ENCODE measurements at places on chromosomes 3 and 15.

DNA sequence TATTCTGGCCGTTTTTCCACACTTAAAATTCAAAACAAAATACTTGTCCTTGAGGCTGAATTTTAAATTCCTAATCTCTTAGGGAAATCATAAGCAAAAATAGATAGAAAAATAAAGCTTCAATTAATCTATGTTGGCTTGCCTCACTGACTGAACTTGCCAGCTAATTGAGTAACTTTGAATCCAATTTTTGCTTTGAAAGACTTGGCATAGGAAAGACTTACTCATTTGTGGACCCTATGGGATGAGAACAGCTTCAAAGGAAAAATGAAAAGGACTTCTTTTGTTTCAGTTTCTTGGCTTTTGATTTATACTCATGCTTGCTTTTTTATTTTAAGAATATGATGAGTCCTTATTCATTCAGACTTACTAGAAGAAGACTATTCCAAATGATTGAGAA, 370.7 kb upstream of the RARB start:
- no peak for DNase-seq

GRCh38 chr15:51251556-51251955, 86.8 kb downstream of the CYP19A1 start:
- no peak for DNase-seq

DNA sequence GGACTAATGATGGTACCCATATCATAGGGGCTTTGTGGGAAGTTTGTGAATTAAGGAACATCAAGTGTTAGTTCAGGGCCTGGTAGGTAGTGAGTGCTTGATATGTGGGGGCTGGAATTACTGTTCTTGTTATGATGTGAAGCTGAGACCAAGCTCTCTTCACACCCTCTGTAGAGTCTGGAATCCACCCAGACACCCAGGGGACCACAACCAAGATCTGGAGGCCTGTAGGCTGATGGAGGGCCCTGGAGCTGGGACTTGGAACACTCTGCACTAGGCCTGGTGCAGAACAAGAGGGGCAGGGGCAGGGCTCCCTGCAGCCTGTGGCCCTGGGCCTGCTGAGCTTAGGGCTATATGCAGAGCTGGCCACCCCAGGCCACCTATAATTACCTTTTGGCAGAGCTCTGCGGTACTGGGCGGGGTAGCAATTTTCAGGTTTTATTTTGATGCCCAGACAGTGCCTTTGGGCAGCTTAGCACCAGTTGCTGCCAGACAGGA, 13.1 kb upstream of the PRKCD start:
- DNase-seq: no peak

DNA sequence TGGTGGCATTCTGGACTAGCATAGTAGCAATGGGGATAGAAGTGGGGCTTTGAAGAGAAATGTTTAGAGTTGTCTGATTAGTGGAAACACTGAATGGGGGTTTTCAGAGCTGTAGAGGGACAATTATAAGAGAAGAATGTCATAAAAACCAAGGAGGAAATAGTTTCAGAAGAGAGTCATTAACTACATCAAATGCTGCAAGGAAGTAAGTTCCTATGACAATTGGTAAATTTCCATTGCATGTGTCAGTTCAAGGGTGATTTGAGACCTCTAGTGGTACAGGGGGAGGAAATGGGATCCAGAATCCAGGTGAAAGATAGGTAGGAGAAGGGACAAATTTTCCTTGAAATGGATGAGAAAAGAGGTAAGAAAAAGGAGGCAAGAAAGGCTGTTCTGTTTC, 68.3 kb upstream of the TBC1D5 start:
- no peak for DNase-seq

DNA sequence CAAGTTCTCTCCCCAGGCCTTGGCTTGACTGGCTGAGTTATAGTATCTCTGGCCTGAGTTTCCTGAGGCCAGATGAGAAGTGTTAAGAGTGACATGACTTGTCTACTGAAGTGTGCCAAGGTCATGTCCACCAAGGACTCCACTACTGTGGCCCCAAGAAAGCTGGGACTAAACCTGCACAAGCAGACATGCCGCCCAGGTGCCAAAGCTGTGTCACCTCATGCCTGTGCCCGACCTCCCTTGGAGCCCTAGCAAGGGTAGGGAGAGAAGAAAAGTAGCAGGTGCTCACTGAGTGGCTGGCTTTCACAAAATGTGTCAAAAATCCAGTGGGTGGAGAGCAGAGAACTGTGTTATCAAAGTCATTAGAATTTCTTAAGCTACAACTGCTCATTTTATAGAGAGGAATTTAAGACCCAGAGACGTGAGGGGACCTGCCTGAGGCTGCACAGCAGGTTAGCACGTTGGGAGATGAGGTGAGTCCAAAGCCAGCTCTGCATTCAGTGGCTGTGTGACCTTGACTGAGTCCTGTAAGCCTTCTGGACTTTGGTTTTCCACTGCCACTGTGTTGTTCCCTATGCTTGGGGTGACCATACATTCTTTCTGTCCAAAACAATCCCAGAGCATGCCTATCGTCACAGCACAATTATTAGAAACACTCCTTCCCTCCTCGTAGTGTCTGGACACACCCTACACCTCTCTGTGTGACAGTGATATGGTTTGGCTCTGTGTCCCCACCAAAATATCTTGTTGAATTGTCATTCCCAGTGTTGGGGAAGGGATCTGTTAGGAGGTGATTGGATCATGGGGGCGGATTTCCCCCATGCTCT, 5.0 kb upstream of the LYSMD4 start:
- DNase-seq: no peak

GRCh38 chr15:52162260-52162659, 28.9 kb downstream of the GNB5 start:
- DNase-seq: no peak

GRCh38 chr3:52132930-52133329, 21.3 kb downstream of the POC1A start:
- DNase-seq: no peak

- no peak for DNase-seq
These were observed 9.5 kb downstream of the SMAD3 start for GRCh38 chr15:67074886-67075229.

- DNase-seq: no peak
These were observed 143.1 kb upstream of the CHRNA7 start for GRCh38 chr15:31887246-31887645.

DNA sequence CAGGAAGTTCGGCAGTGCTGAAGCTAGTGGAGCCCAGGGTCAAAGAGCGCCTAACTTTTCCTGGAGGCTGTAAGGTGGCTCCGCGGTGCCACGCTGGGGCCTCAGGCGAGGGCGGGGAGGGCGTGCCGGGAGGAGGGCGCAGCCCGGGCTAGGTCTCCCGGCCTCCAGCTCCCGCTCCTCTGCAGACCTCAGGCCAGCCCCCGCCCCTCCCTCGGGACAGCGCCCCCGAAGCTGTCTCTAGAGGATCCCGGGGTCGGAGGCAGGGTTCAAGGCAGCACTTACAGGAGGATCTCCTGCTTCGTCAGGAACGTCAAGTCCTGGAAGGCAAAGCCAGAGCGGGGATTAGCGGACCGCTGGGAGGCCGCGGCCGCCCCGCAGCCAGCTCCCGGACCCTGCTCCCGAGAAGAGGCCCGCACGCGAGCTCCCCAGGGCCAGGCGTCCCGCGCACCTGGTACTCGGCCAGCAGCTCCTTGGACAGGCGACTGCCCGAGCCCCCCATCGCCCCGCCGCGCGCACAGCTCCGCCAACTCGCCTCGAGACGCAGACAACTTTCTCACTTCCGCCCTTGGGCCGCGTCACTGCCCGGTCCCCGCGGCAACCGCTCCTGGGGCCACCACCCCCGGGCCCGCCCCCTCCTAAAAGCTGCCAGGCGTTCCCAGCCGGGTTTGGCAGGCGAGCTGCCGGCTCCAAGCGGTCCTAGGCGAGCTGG, at the start of gene CIB1:
Gene CIB1 (minus strand): TSS at position 555 of the 709 bp plus-strand sequence. CDS start 56 bp downstream, at position 499.
- peak; percentile 99 for DNase-seq

DNA sequence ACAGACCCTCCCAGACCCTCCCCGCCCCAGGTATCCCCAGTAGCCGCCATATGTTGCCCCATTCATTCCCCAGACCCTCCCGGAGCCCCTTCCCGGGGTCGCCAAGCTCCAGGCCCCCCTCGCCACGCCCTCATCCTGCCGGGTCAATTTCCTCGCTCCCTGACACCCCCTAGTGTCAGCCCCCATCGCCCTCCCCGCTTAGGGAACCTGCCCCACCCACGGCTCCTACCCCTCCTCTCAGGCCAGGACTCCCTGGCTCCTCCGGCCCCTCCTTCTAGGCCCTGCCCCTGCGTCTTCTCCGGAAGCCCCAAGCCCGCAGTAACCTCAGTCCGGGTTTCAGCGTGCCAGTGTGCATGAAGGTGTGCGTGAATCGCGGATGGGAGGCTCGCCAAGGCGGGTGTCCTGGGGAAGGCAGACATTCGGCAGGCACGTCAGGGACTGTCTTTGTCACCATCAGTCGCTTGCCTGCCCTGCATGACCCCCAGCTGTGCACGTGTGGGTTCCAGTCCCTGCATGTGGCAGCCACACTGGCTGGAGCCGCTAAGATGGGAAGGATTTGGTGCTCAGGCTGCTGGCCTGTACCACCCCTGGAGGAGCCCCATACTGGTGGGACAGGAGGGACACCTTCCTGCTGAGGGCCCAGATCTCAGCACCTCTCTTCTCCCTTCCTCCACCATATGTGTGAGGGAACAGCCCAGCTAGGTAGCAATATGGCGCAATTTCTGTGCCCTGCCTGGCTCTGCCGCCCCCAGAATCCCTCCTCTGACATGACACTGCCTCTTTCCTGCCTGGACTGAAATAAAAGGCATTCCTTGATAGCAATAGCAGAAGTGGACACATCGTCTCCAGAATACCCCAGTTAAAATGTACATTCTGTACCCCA, 693 bp downstream of the DISP2 start:
- no peak for DNase-seq

GRCh38 chr15:81751256-81751655, 294.6 kb downstream of the MEX3B start:
- no peak for DNase-seq

- DNase-seq: no peak
These were observed 409.2 kb upstream of the RARB start for GRCh38 chr3:25018909-25019308.

DNA sequence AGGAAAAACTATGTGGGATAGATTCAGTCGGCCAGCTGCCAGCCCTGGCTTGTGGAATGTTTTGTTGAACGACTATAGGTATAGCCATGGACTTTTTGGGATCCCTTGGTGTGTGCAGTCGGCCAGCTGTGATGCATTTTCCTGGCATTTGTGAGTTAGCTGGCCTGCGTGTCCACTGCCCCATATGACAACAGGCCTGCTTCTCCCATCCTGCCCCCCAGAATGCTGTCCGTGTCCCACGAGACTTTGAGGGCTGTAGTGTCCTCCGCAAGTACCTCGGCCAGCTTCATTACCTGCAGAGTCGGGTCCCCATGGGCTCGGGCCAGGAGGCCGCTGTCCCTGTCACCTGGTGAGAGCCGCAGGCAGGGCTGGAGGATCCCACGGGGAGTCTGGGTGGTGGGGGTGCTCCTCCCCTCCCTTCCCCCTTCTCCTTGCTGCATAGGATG, 23.6 kb downstream of the PTPN23 start:
- DNase-seq: no peak

GRCh38 chr3:18252578-18252977, 172.6 kb downstream of the SATB1 start:
- DNase-seq: no peak

GRCh38 chr15:50840520-50840919, 68.0 kb upstream of the AP4E1 start:
- no peak for DNase-seq

- DNase-seq: no peak
These were observed 106.9 kb downstream of the P2RY1 start for GRCh38 chr3:152941859-152942258.

GRCh38 chr3:143119974-143120715, 574 bp downstream of the CHST2 start:
- peak; percentile 78 for DNase-seq

DNA sequence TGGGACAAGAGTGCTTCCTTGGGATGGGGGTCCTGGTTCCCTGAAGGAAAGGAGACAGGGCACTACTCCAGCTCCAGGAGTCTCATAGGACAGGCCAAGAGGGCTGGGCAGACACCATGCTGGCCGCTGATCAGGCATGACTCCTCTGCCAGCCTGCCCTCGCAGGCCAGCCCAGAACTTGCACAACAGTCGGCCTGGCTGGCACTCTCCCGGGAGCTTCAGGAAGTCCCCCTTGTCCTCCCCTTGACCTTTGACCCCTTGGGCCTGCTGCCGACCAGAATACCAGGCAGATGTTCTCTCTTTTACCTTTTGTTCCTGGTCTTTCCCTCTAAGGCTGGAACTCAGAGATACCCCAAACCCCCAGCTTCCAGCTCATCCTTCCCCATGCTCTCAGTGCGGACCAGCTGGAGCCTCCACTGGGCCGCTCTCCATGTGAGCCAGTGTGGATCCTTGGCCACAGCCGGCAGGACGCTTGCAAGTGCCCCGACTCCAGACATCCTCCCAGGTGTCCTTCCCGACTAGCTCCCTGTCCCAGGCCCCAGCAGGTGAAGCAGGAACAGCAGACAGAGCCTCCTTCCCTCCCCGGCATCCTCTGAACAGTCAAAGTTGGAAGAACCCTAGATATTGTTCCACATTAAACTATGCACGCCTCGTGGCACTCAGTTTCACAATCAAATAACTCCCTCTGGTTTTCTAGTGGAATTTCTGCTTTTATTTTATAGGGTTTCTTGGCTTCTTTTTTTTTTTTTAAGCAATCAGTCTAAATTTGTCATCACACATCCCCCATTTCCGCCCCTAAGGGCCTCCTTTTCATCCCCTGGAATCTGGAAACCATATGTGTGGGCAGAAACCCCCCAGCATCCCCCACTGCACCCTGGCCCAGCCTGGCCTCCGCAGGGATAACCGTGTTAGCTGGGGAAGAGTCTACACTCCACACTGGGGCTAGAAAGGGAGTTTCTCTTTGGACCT, 15.7 kb downstream of the VPS18 start:
- peak; percentile 54 for DNase-seq
